Subcutaneous adipose tissue (tissue), 4 donors: ENCODE measurements at places on chromosomes 12 and 14. TPM values are rescaled to one million over a fixed set of nuclear protein-coding genes. Genes with fewer than 3 reads are reported as not detected.

OVCH1 gene
- total RNA-seq, result 0.19 TPM

MANSC4 gene
- total RNA-seq, result 0.85 TPM

CHGA gene
- 0.34 TPM for total RNA-seq

KRT73 gene
- not detected for total RNA-seq

CD9 gene
- 48.6 TPM for total RNA-seq

LGMN gene
- total RNA-seq, result 97.2 TPM

COX8C gene
- total RNA-seq, result not detected

SMAGP gene
- total RNA-seq, result 11.9 TPM

LRRC10 gene
- total RNA-seq, result not detected

RASSF8 gene
- total RNA-seq, result 66.1 TPM

IFNG gene
- not detected for total RNA-seq

ERBB3 gene
- total RNA-seq, result 0.66 TPM

OR4K13 gene
- not detected for total RNA-seq

ARMH4 gene
- total RNA-seq, result 6.6 TPM

NRXN3 gene
- total RNA-seq, result 1.1 TPM

ASCL1 gene
- total RNA-seq, result not detected

SLC38A4 gene
- total RNA-seq, result not detected

PRMT5 gene
- 41.6 TPM for total RNA-seq

POLE2 gene
- 2.0 TPM for total RNA-seq

RNU4-1 gene
- total RNA-seq, result under 0.01 TPM

KRT82 gene
- not detected for total RNA-seq

TSPAN9 gene
- 9.9 TPM for total RNA-seq
